Glomerular endothelial cell (primary cell): ENCODE measurements at places on chromosomes 6 and 20. TPM values are rescaled to one million over a fixed set of nuclear protein-coding genes. Genes with fewer than 3 reads are reported as not detected.

DNA sequence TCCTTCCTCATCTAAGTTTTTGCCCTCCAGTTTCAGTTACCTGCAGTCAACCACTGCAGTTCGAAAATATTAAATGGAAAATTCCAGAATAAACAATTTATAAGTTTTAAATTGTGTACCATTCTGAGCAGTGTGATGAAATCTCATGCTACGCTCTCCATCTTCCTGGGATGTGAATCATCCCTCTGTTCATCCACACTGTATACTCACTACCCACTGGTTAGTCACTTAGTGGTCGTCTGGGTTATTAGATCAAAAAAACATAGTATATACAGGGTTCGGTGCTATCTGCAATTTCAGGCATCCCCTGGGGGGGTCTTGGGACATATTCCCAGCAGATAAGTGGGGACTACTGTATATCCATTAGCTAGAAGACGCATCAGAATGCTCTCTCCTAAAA, 151.9 kb upstream of the SLC22A16 start:
- DNase-seq: no peak

DNA sequence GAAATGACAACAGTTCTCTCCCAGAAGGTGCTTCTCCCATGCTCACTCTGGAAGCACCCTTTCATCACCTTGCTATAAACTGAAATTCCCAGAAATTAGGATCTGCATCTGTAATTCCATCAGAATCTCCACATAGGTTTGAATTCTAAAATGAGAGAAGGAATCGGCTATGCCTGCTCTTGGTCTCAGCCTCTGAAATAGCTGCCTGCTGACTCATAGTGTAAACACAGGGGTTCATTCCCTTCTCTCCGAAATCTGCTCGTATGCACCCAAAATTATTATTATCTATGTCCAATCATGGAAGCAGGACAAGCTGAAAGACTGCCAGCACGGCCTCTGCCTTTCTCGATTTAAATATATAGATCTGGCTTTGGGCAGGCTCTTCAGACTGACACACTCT, 74.6 kb upstream of the TAB2 start:
- no peak for DNase-seq

The WFDC12 gene
- not detected in 2 replicates for total RNA-seq

- no peak for DNase-seq
These were observed 5.9 kb downstream of the PTPRA start for GRCh38 chr20:2879146-2879545.

GRCh38 chr6:44074439-44074812, 52.8 kb downstream of the MRPL14 start:
- no peak for DNase-seq

The LRRC73 gene
- 0.12 TPM in 1 of 2 replicates, not detected in the other for total RNA-seq

The GLP1R gene
- not detected in 2 replicates for total RNA-seq

The LEMD2 gene
- 40.4 and 69.3 TPM in 2 replicates for total RNA-seq

DNA sequence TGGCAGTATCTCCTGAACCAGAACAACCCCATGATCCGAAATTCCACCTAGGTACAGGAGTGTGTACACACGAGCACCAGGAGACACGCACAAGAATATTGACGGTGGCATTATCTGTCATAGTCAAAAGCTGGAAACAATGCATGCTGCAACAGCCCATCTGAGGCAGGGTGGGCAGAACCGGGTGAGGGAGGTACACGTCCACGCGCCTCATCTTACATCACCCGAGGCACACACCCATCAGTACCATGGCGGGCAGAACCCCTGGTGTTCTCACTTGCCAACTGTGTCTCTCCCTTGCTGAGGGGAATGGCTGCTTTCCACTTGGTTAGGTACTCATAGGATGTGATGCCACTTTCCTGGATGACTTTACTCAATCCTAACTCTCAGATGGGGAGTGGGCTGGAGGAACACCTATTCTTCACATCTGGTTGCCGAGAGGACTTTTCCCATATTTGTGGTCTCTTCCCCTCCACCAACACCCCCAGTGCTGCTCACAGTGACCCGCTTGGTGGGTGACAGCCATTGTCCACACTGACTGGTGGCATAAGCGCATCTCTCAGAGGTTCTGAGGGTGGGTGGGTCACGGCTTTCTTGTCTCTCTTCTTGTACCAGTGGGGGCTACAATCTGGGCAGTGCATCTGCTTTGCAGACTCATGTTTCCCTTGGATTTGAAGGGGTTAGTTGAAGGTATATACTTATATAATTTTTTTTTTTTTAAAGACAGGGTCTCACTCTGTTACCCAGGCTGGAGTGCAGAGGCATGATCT, 13.5 kb downstream of the PPP1R3G start:
- no peak for DNase-seq

The ZBTB46 gene
- 6.7 and 11.7 TPM in 2 replicates for total RNA-seq

DNA sequence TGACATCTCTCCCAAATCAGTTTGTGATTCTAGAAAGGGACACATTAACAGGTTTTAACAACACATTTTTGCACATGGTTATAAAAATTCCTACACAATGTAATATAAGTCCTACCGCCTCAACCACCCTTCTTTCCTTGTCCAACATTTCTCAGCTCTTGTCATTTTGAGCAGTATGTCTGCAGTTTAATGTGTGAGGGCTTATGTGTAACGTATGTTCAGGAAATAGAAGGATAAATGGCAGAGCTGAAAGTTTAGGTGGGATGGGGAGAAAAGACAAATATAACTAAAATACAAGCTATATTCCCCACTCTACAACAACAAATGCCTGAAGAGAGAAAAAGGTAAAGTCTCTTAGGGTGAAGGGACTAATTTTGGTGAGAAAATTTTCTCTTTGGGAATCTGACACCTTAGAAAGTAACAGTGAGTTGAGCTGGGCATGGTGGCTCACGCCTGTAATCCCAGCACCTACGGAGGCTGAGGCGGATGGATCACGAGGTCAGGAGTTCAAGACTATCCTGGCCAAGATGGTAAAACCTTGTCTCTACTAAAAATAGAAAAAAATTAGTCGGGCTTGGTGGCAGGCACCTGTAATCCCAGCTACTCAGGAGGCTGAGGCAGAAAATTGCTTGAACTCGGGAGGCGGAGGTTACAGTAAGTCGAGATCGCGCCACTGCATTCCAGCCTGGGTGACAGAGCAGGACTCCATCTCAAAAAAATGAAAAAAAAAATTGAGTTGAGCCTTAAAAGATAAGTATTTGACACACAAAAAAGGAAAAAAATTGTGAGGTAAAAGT, 5.1 kb downstream of the PNRC1 start:
- no peak for DNase-seq

DNA sequence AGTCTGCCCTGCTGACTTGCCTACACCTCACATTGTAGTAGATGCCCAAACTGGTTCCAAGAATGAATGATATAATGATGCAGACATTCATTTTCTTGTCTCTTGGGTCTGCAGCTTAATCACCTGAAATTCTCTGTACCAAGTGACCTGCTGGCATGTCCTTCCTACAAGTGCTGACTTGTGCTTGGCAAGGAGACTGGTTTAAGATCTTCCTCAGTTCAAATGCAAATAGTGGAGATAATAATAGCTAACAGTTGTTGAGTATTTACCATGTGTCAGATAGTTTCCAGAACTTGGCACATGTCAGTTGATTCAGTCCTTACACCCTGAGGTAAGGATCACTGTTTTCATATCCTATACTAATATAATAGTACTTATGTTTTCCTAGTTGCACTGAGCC, 223.4 kb downstream of the SLC24A3 start:
- DNase-seq: no peak

DNA sequence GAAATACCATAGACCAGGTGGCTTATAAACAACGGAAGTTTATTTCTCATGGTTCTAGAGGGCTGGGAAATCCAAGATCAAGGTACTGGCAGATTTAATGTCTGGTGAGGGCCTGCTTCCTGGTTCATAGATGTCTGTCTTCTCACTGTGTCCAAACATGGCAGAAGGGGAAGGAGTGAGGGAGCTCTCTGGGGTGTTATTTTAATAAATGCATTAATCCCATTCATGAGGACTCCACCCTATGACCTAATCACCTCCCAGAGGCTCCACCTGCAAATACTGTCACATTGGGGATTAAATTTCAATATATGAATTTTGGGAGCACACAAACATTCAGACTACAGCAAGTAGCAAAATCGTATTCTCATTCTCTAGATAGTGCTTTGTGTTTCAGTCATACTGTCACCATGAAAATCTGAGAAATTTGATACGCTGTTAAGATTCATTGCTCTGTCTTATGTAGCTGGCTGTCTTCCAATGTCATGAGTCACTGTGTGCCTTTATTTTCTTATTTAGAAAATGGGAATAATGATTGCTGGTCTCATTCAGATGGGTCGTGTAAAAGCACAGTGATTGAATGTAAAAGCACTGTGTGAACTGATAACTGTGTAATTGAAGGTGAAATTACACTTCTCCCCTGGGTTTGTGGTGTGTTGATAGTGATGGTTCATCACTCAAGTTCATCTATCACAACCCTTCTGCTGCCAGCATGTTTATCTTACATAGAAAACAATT, 8.9 kb upstream of the ERVFRD-1 start:
- DNase-seq: no peak

DNA sequence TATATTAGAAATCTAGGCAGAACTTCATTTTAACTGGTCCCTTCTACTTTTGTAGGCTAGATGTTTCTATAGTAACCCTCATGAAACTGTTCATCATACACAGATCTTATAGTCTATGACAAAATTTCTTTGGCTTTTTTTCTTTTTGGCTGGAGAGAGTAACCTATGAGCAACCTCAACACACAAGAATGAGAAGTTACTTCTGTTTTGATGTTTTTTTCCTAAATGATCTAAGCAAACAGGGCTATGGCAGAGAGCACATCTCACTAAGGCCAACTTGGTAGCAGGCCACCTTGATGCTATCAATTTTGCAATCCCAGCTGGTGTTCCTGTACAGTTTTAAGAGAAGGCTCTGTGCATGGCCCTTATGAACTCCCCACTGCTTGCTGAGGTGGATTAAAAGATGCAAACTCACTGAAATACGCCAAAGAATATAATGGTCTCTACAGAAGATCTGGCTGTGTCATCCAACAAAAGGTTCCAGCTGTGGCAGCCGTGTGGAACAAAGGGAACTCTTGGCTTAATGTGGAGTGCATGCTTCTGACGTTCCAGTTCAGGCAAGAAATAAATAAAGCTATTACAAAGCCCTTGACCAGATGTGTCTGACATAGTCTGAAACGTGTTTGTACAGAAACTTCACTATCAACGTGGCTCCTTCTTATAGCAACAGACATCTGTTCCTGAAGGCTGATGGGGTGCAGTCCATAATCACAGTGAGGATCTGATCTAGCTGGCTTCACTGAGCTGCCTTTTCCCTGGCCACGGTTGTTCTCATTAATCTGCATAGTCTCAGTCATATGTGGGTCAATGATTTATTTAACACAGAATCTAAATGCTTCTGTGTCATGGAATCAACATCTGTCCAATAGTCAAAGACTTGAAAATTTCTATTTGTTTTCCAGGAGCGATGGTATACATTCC, 481.1 kb downstream of the BMP2 start:
- no peak for DNase-seq

DNA sequence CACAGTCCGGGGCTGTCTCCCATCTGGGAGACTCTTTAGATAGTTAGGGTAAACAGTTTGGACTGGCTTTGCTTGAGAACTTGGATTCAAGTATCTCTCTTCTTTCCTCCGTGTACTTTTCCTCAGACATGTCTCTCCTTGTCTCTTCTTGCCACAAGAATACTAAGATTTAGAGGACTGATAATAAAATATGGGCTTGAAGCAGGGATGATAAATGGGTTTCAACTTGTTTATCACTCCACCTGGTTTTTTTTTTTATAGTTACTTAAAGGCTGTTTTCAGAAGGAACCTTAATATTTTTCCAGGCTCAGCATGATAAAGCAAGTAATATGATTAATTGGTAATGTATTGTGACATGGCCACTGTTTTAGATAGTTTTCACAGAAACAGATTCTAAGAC, 40.9 kb upstream of the KIF13A start:
- no peak for DNase-seq

DNA sequence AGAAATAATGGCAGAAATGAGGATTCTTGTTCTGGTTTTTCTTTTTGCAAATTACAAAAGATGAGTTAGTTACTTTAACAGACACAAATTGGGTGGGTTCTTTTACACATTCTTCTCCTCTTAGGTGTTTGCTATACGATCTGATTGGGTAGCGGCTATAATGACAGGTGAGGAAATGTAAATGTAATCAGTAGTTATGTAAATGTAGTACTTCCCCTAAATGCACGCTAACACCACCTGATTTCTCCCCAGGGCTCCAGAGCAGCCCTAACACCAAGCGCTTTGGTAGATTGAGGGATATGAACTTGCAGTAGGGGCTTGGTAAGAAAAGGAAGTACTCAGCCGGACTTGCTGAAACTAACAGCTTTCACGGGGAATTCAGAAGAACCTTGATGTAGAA, 499.4 kb upstream of the NOX3 start:
- DNase-seq: no peak

- DNase-seq: no peak
These were observed 245.2 kb downstream of the ADGRB3 start for GRCh38 chr6:68880050-68880813.

DNA sequence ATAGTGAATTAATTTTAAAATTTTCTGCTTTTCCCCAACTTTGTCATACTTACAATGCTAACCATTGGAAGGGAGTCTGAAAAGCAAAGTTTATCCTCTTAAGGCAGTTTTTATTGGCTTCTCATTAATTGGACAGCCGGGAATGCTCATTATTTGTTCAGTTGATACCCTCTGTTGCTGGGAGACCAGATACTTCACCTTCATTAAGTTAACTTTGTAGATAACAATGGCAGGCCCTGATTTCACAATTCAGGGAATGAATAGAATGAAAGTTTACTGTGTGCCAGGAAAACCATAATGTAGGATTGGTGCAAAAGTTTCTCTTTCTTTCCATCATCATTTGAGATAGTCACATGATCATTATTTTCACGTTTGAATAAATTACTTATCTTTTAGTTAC, 49.0 kb downstream of the COL19A1 start:
- no peak for DNase-seq

The HAO1 gene
- total RNA-seq: not detected in 2 replicates

DNA sequence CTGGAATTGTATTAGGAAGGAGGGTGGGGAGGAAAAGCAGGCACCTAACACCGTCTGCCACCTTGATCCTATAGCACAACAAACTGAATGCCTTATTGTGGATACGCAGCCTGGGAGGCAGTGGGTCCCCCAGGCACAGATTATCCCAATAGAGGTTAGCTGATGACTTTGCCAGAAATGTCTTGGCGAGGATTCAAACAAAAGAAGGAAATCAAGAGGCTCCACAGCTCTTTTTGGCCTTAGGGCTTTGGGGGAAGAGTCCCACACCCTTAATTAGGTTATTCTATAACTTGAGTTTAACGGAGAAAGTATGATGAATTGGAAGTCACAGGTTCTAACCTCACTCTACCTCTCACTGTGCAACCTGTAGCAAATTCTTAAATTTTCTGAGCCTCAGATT, 102.0 kb downstream of the MRPL14 start:
- DNase-seq: no peak
